ENCODE measurements at places on chromosomes 13 and 19.

GRCh38 chr13:74836628-74837027, 645.3 kb downstream of the TBC1D4 start:
- DNase-seq: no peak

DNA sequence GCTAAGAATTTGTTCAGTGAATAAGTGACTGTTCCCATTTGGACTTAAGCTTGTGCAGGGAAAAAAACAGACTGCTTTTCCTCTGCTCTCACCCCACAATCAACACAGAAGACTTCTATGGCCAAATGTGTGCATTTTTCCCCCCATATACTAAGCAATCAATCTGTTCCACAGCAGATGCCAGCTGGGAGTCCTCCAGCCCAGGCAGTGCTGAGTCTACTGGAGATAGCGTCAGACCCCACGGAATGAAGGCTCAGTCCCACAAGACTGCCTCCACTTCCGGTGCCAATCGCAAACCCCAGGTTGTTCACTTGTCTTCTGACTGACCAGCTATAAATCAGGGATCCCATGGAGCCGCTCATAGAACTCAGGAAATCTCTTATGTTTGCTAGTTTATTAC, 69.5 kb upstream of the ANKRD10 start:
- no peak for DNase-seq

GRCh38 chr13:91355099-91355825, 7.8 kb downstream of the MIR17HG start:
- no peak for DNase-seq

- DNase-seq: no peak
Observed at GRCh38 chr19:10288662-10289166, 1.0 kb upstream of the ICAM5 start.

- DNase-seq: no peak
Observed at GRCh38 chr19:39014037-39014436, 18.3 kb downstream of the FBXO27 start.

GRCh38 chr19:12766051-12766521, 9.3 kb downstream of the HOOK2 start:
- peak; percentile 73 for DNase-seq

DNA sequence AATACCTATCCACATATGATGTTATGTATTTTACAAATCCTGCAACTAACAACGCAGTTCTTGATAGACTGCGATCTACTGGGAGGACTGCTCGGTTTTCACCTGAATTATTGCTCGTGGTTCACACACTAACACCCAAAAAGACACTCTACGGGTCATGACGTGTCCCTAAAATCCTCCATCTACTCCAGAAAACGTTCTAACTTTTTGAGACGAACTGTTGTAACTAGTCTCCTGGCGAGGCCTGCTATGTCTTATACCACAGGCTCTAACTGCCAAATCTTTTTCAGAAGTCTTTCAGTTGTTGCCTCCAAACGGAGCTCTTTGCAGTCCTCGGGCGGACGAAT, 108.2 kb downstream of the KCNRG start:
- no peak for DNase-seq

DNA sequence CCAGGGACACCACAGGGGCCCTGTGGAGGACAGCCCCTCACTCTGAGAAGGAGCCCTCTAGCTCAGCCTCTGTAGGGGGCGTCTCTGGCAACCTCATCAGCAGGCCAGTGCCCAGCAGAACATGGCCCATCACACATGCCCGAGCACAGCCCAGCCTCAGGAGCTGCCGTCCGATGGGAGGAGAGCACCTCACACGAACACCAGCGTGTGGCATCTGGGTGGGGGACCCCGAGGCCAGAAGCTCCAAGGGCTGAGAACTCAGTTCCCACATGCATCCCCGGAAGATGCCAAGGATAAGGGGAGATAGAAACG, 11.3 kb downstream of the SH3GL1 start:
- DNase-seq: no peak

DNA sequence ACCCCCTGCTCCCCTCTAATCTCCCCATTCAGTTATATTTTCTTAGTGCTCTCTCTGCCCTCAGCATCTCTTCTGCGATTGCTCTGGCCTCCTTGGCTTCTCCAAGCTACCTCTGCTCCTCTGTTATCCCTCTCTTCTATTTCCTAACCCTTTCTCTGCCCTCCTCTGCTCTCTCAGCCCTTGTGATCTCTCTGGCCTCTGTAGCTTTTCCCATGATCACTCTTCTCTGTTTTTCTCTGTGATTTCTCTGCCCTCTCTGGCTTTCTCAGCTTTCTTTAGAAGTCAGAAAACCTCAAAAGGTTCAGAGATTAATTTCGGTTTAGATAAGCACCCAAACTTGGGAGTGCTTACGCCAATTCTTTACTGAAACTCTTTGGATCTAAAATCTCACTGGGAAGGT, 795.0 kb downstream of the DIAPH3 start:
- DNase-seq: no peak

DNA sequence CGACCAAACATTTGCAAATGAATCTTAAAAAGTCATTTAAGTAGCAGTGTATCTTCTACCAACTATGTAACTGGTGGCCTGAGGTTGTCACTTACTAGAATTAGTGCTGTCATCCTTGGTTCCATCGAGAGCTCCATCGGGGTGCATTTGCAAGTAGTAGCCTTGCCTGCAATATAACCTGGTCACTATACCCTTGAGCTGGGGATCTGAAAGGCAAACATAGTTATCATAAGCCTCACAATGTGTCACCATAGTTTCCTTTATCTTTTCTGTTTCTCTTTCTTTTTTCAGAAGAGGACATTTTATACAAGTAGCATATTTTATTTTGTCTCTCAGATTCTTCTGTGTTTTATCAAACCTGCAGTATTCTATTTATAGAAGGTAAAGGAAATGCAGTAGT, 422.6 kb downstream of the ITGBL1 start:
- no peak for DNase-seq

GRCh38 chr19:55670280-55671053, 4.6 kb upstream of the EPN1 start:
- DNase-seq: no peak

DNA sequence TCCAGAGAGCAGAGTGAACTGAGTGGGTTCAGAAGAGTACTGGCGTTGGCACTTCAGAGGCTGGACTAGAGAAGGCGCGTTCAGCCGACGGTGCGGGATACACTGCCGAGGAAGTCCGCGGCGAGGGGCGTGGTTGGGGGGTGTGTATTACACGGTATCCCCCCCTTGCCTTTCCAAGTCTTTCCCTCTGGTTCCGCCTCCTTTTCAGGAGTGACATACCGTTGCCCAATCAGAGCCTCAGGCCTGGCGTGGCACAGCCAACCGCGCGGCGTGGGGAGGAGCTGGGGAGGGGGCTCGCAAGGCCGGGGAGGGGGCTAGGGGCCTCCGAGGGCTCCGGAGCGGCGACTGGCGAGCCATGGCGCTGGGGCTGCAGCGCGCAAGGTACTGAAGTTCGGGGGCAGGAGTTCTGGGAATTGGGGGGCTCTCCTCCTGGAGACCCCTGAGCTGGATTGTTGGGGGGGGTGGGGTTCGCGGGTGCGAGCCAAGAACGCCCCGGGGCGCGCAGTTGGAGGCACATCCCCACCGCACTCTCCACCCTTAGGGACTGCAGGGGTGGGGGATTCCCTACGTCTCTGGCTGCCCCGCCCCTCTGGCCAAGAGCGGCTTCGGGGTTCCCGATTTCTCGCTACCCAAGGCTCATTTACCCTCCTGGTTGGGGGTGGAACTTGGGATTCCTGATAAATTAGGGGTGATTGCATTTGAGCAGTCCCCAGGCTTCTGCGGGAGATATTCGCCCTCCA, at the start of gene HIF3A:
HIF3A (plus strand) TSS at position 321 of the 740 bp plus-strand sequence; CDS start at position 356, 35 bp downstream.
- DNase-seq: no peak

GRCh38 chr19:7605490-7606222, 10.0 kb downstream of the CAMSAP3 start:
- no peak for DNase-seq

DNA sequence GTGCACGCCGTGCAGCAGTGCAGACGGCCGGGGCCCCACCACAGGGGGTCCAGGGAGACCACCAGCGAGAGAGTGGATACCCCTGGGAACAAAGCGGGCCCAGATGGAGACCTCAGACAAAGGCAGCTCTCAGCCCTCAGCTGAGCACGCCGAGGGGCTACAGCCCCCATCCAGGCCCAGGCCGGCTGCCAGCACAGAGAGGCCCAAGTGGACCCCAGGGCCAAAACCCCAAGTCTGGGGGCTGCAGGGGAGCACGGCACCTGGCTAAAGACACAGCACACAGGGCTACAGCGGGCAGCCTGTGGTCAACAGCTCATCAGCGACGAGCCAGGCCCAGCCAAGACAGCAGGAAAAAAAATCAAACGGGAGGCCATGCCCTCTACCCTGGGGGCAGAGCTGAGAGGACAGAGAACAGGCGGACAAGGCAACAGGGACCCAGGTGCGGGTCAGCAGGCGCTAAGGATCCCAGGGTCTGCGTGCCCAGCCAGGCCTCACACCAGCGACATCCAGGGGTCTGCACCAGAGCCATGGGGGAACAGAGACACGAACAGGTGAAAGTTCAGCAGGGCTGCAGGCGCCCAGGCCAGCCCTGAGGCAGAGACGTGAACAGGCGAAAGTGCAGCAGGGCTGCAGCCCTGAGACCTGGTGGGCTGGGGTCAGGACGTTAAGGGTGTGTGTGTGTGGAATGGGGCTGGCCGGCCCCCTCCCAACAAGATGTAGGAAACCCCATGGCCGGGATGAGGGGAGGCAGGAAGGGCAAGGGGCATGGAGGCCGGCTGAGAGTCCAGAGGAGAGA, 34.3 kb downstream of the RASA3 start:
- no peak for DNase-seq

DNA sequence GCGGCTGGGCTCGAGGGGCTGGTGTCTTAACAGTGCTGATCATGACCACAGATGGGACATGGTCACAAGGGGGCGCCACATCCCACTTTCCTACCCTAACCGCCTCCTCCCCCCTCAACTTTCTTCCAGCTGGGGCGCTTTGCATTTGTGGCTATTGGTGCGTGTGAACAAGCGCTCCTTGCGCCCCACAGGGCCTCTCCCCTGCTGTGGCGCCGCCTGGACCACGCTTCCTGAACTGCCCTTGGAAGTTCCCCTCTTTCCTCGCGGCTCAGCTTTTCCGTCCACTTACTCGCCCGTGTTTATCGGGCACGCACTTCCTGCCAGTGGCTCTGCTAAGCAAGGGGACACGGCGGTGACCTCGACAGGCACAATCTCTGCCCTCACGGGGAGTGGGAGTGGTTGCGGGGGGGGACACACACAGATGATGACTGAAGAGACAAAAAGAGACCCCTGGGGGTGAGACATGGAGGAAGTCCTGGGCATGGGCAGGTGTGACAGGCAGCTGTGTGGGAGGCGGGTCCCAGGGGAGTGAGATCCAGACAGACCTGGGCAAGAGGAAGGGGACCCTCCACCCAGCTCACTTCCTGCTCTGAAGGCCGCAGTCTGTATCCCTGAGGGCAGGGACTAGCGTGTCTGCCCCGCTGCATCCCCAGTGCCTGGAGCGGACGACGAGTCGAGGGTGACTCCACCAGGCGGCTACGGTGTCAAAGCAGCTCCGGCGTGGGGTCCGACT, 40.3 kb downstream of the ZNF787 start:
- DNase-seq: peak; percentile 25

DNA sequence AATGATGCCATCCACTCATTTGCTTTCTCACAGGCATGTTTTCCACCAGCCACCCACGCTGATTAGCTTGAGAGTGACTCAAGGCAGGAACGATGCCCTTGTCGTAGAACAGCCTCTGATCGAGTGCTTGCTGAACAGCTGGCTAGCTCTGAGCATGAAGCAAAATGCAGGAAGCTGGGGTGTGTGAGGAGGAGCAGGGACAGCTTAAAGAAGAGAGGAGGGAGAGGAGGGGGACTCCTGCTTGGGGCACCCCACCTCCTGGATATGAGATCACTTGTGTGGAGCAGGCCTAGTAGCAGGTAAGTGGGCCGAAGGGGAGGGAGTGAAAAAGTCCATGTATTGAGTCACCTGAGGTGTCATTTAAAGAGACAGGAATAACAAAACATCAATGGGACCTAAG, 48.8 kb downstream of the IRS2 start:
- DNase-seq: peak; percentile 49

GRCh38 chr19:51025809-51026553, 435 bp downstream of the KLK11 start:
- no peak for DNase-seq

DNA sequence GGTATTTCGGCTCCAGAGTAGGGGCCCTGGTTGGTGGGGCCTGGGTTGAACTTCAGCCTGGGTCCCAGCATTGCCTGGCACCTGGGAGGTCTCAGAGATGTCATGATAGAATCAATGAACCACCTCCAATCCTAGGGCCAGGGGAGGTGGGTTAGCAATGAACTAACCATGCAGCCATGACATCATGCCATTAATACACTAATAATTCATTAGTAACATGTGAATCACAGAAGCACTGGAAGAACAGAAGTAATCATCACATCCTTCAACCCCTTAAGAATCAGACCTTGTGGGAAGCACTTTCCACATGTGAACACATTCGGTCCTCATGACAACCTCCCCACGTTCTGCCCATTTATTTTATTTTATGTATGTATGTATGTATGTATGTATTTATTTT, 6.9 kb downstream of the NOSIP start:
- DNase-seq: no peak

GRCh38 chr13:25095851-25096453, at the start of gene PABPC3:
Gene PABPC3 (plus strand): TSS chr13:25096136. CDS start chr13:25096199, 63 bp downstream.
- no peak for DNase-seq

DNA sequence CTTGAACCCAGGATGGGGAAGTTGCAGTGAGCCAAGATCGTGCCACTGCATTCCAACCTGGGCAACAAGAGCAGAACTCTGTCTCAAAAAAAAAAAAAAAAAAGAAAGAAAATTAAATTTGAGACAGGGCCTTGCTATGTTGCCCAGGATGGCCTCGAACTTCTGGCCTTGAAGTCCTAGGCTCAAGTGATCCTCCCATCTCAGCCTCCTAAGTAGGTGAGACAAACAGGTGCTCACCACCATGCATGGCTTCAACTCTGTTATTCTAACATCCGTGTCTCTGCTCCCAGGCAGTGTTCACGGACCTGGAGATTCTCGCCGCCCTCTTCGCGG, 40.3 kb downstream of the PDE4A start:
- DNase-seq: no peak

- no peak for DNase-seq
Observed at GRCh38 chr13:30192320-30193093, 114.8 kb downstream of the KATNAL1 start.

- DNase-seq: no peak
Observed at GRCh38 chr13:73449252-73449651, 390.4 kb downstream of the KLF5 start.

- no peak for DNase-seq
Observed at GRCh38 chr13:26541041-26541440, 16.4 kb upstream of the WASF3 start.

GRCh38 chr19:1678073-1678472, 25.7 kb upstream of the TCF3 start:
- no peak for DNase-seq

Measured in urothelium cell line (cell line).